ENCODE measurements at places on chromosomes 3 and 15.

DNA sequence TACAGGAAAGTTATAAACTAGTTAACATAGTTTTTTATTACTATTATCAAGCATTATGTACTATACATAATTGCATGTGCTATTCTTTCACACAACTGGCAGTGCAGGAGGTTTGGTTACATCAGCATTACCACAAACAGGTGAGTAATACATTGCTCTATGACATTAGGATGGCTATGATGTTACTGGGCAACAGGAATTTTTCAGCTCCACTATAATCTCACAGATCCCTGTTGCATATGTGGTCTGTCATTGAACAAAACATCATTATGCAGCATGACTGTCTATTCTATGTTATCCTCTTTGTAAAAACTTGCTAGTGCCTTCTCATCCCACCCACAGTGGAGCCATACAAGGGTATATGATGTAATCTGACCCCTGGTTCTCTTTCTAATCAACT is 36.5 kb upstream of the PDZRN3 start:
- no peak for DNase-seq

DNA sequence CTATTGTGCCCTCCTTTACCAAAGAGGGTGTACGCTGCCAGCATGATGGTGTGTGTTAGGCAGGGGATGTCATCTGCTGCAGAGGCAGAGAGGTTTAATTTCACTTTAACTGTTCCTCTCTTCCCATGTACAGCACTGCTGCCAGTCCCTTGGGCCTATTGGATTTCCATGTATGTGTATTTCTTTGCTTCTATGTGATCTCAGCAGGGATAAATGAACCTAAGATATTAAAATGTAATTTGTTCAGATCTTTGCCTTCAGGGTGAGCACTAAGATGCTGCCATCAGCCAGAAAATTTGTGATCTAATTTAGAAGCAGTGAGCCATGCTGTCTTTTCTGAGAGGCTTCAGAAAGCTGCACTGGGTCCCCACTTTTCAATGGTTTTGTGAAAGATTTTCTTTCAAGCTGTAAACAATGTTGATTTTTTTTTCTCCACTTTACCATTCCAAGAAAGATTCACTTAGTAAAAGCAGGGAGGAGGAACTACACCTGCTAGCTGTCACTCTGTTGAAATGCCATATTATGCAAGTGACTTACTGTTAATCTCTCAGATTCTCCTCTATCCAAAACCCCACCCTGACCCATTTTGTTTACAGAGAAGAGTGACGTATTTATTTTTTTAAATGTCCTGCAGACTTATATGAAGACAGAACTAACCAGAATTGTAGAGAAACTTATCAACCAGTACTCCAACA is 261.9 kb downstream of the TBL1XR1 start:
- no peak for DNase-seq

- DNase-seq: no peak
Measured at GRCh38 chr3:180265551-180265950, 228.8 kb upstream of the PEX5L start.

- DNase-seq: no peak
Measured at GRCh38 chr15:77335298-77335697, 84.6 kb downstream of the PEAK1 start.

GRCh38 chr3:149894205-149894604 is 76.5 kb downstream of the PFN2 start:
- DNase-seq: no peak

- no peak for DNase-seq
Measured at GRCh38 chr3:183032880-183033555, 52.7 kb upstream of the DCUN1D1 start.

GRCh38 chr3:111200027-111200426 is 128.4 kb downstream of the NECTIN3 start:
- no peak for DNase-seq

GRCh38 chr3:35120026-35120425 is 519.3 kb upstream of the ARPP21 start:
- no peak for DNase-seq

- no peak for DNase-seq
Measured at GRCh38 chr15:84919106-84919667, 34.7 kb downstream of the SLC28A1 start.

DNA sequence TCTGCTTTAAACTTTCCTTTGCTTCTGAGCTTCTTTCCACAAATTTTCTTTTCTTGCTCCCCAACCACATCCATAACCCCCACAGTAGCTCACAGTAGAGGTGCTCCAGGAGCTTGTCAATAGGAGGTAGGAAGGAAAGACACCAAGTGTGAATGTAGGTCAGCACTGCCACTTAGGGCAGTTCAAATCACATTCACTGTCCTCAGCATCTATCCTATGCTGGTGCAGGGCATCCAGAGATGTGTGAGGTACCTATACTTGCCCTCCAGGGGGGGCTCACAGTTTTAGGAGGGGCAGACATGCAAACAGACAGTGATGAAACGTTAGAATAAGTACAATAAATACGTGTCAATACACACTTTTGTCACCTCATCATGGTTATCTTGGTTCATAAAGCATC is 1.5 kb upstream of the SPSB4 start:
- no peak for DNase-seq

DNA sequence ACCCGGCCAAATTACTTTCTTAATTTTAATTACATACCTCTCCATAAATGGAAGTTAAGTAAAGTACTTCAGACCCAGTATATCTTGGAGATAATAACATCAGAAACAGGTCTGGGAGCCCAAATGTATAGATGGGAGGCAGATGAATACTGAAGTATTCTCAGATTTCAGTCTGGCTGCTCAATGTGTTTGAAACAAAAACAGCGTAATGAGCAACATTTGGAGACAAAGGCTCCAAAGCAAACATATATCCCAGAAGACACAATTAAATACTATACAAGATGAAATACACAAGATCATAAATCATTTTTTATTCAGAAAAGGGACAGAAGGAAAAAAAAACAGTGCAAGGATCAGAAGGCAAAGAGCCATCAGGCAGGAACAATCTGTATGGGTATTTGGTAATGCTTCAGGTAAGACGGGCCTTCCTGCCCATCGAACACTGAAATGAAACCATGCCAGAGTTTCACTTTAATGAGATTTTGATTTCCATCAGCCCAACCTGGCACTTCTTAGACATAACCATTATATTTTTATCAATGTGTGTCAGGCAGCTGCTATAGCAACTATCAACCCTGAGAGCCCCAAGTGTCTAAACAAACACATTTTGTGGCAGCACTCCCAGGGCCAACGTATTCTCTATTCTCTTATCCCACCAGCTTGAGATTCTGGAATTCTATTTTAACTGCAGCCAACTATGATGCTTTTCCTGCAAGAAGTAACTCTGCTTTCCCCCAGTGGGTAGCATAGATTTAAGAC is 210.8 kb downstream of the STT3B start:
- DNase-seq: no peak

GRCh38 chr15:74240002-74240568 is 4.0 kb downstream of the CCDC33 start:
- no peak for DNase-seq

DNA sequence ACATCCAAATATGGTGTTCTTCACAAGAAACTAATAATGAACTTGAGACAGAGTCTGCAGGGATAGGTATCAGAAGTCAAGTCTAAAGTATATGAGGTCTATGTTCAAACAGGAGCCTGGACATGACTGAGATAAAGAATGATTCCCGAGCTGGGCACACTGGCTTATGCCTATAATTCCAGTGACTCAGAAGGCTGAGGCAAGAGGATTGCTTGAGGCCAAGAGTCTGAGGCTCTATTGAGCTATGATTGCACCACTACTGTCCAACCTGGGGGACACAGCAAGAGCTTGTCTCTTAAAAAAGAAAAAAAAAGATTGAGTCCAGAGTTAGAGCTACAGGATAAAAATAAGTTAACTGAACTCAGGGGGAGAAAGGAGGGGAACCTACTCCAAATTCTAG is 246.5 kb downstream of the LRRN1 start:
- no peak for DNase-seq

- peak; percentile 24 for DNase-seq
Measured at GRCh38 chr3:125310623-125311081, 64.5 kb downstream of the ZNF148 start.

GRCh38 chr3:53700441-53700840 is 145.8 kb downstream of the CHDH start:
- no peak for DNase-seq

GRCh38 chr3:185866555-185866954 is 41.7 kb upstream of the IGF2BP2 start:
- DNase-seq: no peak

DNA sequence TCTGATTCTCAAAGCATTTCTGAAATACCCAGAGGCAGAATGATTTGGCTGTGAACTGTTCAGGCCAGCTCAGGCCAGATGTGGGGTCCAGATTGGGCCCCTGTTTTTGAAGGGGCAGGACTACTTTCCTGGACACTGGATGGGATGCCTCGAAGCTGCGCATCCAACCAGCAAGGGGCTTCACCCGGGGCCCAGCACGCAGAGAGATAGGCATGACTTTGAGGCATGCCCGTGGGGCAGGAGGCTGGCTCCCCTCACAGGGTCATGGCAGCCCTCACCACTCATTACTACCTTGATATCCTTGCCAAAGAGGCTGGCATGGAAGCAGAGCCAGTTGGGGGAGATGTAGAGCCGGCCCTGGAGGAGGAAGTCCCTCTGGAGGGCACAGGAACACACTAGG is 30.1 kb downstream of the GRAMD2A start:
- DNase-seq: no peak

GRCh38 chr15:76935620-76936019 is 4.1 kb downstream of the RCN2 start:
- no peak for DNase-seq

DNA sequence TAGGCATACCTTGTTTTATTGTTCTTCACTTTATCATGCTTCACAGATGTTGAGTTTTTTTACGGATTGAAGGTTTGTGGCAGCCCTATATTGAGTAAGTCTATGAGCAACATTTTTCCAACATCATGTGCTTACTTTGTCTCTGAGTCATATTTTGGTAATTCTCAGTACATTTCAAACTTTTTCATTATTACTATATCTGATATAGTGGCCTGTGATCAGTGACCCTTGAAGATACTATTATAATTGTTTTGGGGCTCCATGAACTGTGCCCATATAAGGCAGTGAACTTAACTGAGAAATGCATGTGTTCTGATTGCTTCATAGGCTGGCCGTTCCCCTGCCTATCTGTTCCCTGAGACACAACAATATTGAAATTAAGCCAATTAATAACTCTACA is 42.8 kb upstream of the NSMCE3 start:
- no peak for DNase-seq

GRCh38 chr3:188834349-188834748 is 337.4 kb upstream of the TPRG1 start:
- DNase-seq: peak; percentile 5

DNA sequence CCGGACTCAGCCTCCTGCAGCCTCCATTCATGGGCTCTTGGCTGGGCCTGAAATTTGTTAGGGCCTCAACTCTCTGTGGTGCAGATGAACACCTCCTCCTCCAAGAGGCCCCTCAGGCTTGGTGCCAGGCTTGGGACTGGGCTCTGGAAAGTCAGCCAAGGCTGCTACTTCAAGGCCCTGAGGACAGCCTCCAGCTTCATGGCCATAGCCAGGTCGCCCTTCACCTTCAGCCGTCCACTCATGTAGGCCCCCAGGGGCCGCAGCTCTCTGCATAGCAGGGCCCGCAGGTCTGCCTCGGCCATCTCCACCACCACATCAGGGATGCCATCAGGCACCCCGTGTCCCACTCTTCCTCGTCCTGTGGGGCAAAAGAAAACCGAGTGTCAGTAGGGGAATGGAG is 8.3 kb downstream of the STOML1 start:
- DNase-seq: no peak

DNA sequence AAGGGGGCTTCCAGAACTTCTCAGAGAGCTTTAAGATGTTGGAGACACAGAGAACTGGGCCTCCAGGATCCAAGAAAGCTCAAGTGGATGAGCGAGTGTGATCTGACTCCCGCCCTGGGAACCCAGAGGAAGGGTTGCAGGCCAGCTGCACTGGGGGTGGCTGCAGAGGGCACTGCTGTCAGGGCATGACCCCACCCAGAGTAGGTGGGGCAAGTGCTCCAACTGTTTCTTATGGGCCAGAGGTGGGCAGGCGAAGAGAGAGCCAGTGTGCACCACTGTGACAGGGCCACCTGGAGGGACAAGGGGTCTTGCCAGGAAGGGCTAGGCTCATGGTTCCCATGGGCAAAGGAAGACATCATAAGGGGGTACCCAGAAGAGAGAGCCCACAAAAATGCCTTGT is 48.8 kb downstream of the EXOG start:
- no peak for DNase-seq

DNA sequence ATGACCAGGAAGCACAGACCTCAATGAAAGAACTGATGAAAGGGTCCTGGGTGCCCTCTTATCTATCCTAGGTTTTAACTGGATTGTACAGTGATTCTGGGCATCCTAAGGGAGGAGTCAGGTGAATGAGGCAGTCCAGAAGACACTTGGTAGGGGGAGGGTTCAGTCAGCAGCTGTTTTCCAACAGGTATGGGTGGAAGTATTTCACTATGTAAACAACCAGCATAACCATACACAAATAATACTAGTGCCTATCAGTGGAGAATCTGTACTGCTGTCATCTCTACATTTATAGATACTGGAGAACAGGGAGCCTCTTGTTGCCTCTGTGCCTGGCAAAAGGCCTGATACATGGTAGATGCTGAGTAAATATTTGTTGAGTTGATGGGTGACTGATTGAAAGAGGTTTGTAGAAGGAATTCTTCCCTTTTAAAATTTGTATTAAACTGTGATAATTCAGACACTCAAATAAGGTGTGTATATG is 328.5 kb downstream of the RBMS3 start:
- no peak for DNase-seq

GRCh38 chr3:64057231-64057630 is 33.9 kb upstream of the PSMD6 start:
- DNase-seq: no peak

- no peak for DNase-seq
Measured at GRCh38 chr3:172104471-172105072, 65.2 kb downstream of the FNDC3B start.

DNA sequence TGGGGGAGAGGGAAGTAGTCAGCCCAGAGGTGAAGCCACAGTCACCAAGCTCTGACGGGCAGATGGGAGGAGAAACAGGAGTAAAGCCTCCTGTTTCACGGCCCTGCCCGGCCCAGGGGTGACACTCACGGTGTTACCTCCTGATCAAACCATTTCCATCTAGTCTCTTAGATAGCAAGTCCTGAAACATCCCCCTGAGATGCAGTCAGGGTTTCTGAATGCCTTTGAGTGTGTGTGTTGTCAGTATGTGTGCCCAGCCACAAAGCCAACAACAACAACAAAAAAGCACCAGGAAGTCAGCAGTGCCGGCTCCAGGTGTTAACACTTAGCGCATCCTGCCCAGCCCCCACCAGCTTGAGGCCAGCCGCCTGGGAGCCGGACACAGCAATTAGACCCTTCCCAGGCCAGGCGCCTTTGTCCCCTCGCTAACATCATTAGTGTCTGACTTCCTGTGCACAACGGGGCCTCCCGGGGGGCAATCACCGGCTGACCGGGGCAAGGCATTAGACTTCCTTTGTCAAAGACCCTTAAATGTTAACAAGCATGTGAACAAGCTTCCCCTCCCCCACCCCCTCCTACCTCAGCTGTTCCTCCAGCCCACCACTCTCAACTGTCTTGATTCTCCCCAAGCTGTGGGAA is 34.5 kb downstream of the IL17RD start:
- no peak for DNase-seq

All from activated T-cell treated with anti-CD3 and anti-CD28 coated beads for 4 hours (primary cell).